SJSA1 (cell line): ENCODE measurements at places on chromosomes 12 and 14. TPM values are rescaled to one million over a fixed set of nuclear protein-coding genes. Genes with fewer than 3 reads are reported as not detected.

GRCh38 chr14:104219731-104220214 is 81.4 kb downstream of the KIF26A start:
- H3K4me3 ChIP-seq: no peak overlapping the region
- peaks cover 7% of the 10 kb centered on the region; the same call in 1 of the 2 replicates for H3K27me3 ChIP-seq
- DNase-seq: no peak
- H3K27ac ChIP-seq: no peak overlapping the region
- no peaks in the 10 kb centered on the region for H3K4me1 ChIP-seq

- no peaks in the 10 kb centered on the region for H3K36me3 ChIP-seq
- no peak overlapping the region for H3K27ac ChIP-seq
- H3K4me1 ChIP-seq: peaks cover 8% of the 10 kb centered on the region
Measured at GRCh38 chr14:22180045-22180444, 409.0 kb downstream of the DAD1 start.

- H3K36me3 ChIP-seq: no peaks in the 10 kb centered on the region
- H3K27me3 ChIP-seq: 0 out of 2 replicates have a peak, but pooled peaks cover 2% of the 10 kb centered on the region
- no peak overlapping the region for H3K4me3 ChIP-seq
- H3K4me1 ChIP-seq: peaks cover 3% of the 10 kb centered on the region; the same call in 1 of the 2 replicates
- no peak for DNase-seq
- no peak overlapping the region for H3K27ac ChIP-seq
Measured at GRCh38 chr14:37589715-37590427, 5.2 kb downstream of the FOXA1 start.

- no peaks in the 10 kb centered on the region for H3K36me3 ChIP-seq
- no peaks in the 10 kb centered on the region for H3K27me3 ChIP-seq
- H3K4me1 ChIP-seq: no peaks in the 10 kb centered on the region
- no peak for DNase-seq
- no peak overlapping the region for H3K27ac ChIP-seq
Measured at GRCh38 chr12:15918066-15918465, 6.9 kb downstream of the DERA start.

Gene RHOJ
- 0.32 and 2.8 TPM in 2 replicates for total RNA-seq
